Stimulated activated CD4-positive, alpha-beta T cell treated with anti-CD3 and anti-CD28 coated beads, Interleukin-15, amount 100 ng/mL, for 24 hours (primary cell): ENCODE measurements at places on chromosomes 2 and 18.
A peak's percentile ranks its signal among the peaks of the same experiment; 100 is the strongest.

DNA sequence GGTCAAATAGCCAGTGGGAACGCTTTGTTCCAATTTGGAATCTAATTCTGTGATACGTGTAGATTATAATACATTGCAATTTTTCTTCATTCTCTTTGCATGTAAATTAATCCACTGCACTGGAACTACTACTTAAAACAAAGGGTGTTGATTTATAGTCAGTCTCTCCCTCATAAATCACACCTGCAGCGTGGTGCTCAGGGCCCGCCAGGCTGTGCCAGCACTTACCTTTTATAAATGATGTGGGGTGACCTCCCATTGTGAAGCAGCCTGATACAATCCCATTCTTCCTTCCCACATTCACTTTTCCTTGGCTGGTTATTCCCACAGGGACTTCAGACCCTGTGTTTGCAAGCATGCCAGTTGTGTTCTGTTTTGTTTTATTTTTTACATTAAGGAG is 302.3 kb upstream of the ID2 start:
- DNase-seq, result no peak

DNA sequence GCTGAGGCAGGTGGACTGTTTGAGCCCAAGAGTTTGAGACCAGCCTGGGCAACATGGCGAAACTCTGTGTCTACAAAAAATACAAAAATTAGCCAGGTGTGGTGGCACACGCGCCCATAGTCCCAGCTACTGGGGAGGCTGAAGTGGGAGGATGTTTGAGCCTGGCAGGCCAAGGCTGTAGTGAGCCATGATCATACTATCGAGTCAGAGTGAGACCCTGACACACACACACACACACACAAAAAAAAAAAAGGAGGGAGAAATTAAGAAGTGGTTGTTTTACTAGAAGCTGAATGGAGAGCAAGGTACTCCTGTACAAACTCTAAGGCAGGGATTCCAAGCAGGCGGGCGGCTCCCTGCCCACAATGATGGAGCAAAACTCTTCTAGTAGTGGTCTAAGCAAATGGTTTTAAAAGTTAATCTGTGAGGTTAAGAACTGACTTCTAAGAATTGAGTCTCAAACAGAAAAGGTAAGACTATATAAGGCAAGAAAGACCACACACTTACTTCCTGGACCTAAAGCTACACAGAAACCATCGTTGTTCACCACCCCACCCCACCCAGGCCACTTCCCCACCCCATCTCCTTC is 2.6 kb downstream of the ANKRD44 start:
- DNase-seq, result peak; percentile 67

GRCh38 chr2:184849516-184849915 is 251.2 kb downstream of the ZNF804A start:
- no peak for DNase-seq

DNA sequence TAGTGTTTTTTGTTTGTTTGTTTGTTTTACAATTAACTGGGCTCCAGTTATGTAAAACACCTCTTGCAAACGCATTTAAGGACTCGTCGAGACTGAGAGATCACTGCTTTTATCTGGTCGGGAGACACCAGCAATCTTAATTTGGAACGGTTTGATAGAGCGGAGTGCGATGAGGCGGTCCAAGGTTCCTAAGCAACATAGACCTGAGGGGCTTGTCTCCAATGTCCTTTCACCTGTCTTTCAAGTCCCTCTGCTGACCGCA is 729 bp upstream of the SELENOI start:
- DNase-seq, result no peak

- no peak for DNase-seq
These were observed 43.5 kb upstream of the ID2 start for GRCh38 chr2:8638327-8638726.

DNA sequence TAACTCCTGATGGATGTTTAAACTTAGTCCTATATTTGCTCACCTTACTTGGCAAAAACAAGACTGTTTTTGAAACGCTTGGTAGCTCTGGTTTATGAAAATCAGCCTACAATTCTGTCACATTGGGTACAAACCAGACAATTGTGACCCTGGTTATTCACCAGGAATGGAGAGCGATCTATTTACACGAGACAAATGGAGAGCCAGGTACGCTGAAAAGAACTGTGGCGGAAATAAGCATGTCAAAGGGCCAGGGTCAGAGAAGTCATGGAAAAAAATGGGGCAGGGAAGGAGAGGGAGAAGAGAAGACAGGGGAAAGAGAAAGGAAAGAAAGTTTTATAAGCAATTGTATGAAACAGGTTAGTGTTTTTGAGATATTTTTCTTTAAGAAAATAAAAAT is 119.5 kb upstream of the ZFP36L2 start:
- no peak for DNase-seq

GRCh38 chr2:10427618-10427949 is 20.5 kb downstream of the ODC1 start:
- DNase-seq, result no peak

DNA sequence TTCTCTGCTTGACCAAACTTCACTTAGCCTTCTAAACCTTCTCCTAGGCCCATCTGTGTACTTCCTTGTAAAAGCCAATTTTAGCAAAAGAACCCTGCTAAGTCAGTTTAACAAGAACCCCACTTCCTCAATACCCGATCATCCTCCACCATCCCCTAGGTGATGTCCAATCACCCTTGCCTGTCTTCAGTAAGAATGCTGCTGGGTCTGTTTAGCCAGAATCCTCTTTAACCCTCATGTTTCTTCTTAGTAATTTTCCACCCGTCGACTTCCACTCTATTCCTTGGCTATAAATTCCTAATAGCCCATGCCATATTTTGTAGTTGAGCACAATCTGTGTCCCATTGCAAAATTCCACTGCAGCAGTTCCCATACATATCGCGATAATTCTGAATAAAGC is 780.0 kb upstream of the RAB6C start:
- DNase-seq, result no peak

DNA sequence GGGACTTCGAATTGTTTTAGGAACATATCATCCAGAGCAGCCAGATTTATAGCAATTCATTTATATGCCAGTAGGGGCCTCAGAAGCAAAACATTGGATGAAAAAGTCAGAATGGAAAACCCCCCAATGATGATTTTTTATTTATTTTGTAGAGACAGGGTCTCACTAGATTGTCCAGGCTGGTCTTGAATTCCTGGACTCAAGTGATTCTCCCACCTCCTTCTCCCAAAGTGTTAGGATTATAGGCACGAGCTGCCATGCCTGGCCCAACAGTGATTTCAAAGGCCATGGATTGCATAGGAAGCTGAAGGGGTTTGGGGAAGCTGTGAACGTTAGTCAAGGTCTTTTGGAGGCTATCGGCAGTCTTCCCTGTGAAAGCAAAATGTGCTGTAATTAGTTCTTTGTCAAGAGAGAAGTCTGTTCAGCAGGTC is 21.9 kb upstream of the MCFD2 start:
- no peak for DNase-seq

- no peak for DNase-seq
These were observed 25.2 kb downstream of the IFIH1 start for GRCh38 chr2:162293122-162293786.

GRCh38 chr18:62852851-62853250 is 137.5 kb downstream of the PHLPP1 start:
- DNase-seq, result no peak

- no peak for DNase-seq
These were observed 74.6 kb downstream of the COL5A2 start for GRCh38 chr2:189104934-189105333.

GRCh38 chr2:15666861-15667808 is 75.5 kb downstream of the DDX1 start:
- DNase-seq, result no peak

- DNase-seq, result no peak
These were observed 59.8 kb downstream of the SOX11 start for GRCh38 chr2:5751873-5752482.
